ENCODE measurements at places on chromosomes 6 and 20.
A peak's percentile ranks its signal among the peaks of the same experiment; 100 is the strongest.

DNA sequence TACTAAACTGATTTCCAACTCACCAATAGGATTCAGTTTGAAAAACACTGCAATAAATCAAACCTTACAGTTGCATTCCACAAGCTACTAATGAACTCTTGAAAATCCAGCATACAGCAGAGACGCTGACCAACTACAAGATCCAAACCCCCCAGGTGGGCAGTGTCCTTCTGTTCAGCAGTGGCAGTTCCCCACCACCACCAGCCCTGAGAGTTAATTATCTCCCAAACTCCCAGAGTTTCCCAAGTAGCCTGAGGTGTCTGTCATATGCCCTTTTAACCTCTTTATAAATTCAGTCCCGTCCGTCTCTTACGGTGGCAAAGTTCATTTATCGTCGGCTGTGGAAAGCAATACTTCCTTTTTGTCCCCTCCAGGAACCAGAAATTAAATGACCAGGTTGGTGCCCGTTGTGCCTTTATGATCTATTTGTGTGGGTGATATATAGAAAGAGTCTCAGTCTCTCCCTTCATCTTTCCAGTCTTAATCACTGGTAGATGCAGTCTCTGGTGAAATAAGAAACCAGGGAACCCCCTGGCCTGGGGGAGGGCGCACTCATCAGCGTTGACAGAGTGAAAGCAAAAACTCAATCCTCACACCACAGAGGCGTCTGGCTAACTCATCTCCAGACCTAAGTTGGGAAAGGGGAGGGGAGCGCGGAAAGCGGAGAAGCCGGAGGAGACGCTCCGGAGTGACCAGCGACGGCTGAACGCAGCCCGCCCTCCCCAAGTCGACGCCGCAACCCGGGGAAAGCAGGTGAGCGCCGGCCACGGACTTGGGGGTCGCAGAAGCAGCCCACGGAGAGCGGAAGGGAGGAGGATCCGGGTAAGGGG, 717 bp downstream of the MRPL14 start:
- peak overlapping the region; percentile 88 for H3K4me3 ChIP-seq
- peak overlapping the region; percentile 91 for H3K27ac ChIP-seq
- no peaks in the 10 kb centered on the region for H3K27me3 ChIP-seq
- H3K36me3 ChIP-seq, result peaks cover 29% of the 10 kb centered on the region
- DNase-seq, result peak; percentile 88

GRCh38 chr20:835608-836045, 2.1 kb downstream of the FAM110A start:
- peaks cover 8% of the 10 kb centered on the region for H3K36me3 ChIP-seq
- peaks cover 41% of the 10 kb centered on the region for H3K4me1 ChIP-seq
- H3K4me3 ChIP-seq, result peak overlapping the region; percentile 81
- DNase-seq, result peak; percentile 57

- peak overlapping the region; percentile 42 for H3K4me3 ChIP-seq
- no peak for DNase-seq
- peaks cover 42% of the 10 kb centered on the region for H3K27me3 ChIP-seq
- H3K27ac ChIP-seq, result no peak overlapping the region
- peaks cover 8% of the 10 kb centered on the region for H3K4me1 ChIP-seq
- no peaks in the 10 kb centered on the region for H3K36me3 ChIP-seq
These were observed 1.1 kb upstream of the ZBTB46 start for GRCh38 chr20:63831993-63832686.

GRCh38 chr20:50959543-50960126, 1.0 kb downstream of the MOCS3 start:
- DNase-seq, result no peak
- H3K36me3 ChIP-seq, result peaks cover 16% of the 10 kb centered on the region
- H3K27ac ChIP-seq, result peak overlapping the region; percentile 97
- H3K4me3 ChIP-seq, result peak overlapping the region; percentile 96
- H3K4me1 ChIP-seq, result peaks cover 27% of the 10 kb centered on the region

DNA sequence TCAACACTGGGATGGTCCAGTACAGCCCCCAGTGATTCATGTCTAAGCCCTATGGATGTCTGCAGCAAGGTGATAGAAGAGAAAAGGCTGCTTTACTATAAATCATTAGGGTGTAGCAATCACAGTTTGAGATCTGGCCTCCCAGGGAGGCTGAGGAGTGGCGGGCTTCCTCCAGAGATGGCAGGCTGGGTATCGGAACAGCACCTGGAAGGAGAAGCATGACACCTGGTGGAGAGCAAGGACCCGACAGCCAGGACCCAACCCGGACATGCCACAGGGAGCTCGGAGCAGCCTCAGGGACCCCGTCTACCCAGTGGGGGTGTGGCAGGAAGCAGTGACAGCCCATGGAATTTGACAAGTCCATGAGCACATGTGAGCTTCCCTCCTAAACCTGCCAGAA, 114.8 kb upstream of the CD93 start:
- H3K4me3 ChIP-seq, result no peak overlapping the region
- no peaks in the 10 kb centered on the region for H3K36me3 ChIP-seq
- no peak overlapping the region for H3K27ac ChIP-seq
- peaks cover 16% of the 10 kb centered on the region for H3K27me3 ChIP-seq
- peaks cover 2% of the 10 kb centered on the region for H3K4me1 ChIP-seq
- DNase-seq, result no peak

DNA sequence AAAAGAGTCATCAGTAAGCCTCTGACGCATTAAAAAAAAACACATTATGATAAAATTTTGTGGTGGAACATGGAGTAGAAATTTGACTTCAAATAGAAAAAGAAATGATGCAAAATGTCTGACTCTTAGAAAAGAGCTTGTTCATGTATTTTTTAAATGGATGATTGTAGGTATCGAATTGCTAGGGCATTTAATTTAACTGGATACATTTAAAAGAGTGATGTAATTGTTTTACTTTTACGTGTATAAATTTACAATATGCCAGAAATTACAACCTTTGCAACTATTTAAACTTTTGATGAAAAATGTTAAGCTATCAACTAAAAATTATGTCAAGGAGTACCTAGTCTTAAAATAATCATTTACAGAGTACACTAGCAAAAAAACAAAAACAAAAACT, 4.5 kb upstream of the SDC4 start:
- H3K36me3 ChIP-seq, result no peaks in the 10 kb centered on the region
- H3K27me3 ChIP-seq, result no peaks in the 10 kb centered on the region
- H3K4me3 ChIP-seq, result no peak overlapping the region

- H3K36me3 ChIP-seq, result peaks cover 48% of the 10 kb centered on the region
- no peak for DNase-seq
- no peak overlapping the region for H3K27ac ChIP-seq
- no peaks in the 10 kb centered on the region for H3K27me3 ChIP-seq
These were observed 16.8 kb downstream of the TRIM26 start for GRCh38 chr6:30196376-30196775.

- DNase-seq, result peak; percentile 49
- H3K27ac ChIP-seq, result peak overlapping the region; percentile 46
- H3K4me3 ChIP-seq, result peak overlapping the region; percentile 16
- H3K4me1 ChIP-seq, result peaks cover 47% of the 10 kb centered on the region
These were observed 86.1 kb downstream of the HUS1B start for GRCh38 chr6:570825-571224.

DNA sequence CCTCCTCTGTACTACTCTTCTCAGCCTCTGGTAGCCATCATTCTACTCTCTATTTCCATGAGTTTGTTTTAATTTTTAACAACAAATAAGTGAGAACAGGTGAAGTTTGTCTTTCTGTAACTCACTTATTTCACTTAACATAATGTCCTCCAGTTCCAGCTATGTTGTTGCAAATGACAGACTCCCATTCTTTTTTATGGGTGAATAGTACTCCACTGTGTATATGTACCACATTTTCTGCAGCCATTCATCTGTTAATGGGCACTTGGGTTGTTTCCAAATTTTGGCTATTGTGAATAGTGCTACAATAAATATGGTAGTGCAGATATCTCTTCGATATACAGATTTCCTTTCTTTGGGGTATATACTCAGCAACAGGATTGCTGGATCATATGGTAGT, 73.7 kb upstream of the TNFRSF21 start:
- no peak overlapping the region for H3K4me3 ChIP-seq
- H3K27me3 ChIP-seq, result peaks cover 7% of the 10 kb centered on the region
- no peak overlapping the region for H3K27ac ChIP-seq
- H3K4me1 ChIP-seq, result no peaks in the 10 kb centered on the region
- DNase-seq, result no peak
- no peaks in the 10 kb centered on the region for H3K36me3 ChIP-seq

DNA sequence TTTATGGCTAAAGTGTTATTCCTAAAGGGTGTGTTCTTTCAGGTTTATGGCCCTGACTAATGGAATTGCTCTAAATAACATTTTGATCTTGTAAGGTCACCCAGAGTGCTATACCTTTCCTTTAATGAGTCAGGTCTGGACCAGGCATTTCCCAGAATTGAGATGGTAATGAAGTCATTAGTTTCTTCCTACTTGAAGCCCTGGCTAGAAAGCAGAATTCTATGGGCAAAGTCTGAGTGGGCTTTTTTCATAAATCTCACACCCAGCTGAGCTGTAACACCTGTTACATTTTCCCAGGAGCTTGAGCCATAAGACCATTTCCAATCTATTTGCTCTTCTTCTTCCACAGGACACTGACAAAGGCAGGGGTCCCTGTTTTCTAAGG, 122.0 kb upstream of the ID4 start:
- no peak overlapping the region for H3K27ac ChIP-seq
- no peak overlapping the region for H3K4me3 ChIP-seq
- no peak for DNase-seq
- no peaks in the 10 kb centered on the region for H3K4me1 ChIP-seq

DNA sequence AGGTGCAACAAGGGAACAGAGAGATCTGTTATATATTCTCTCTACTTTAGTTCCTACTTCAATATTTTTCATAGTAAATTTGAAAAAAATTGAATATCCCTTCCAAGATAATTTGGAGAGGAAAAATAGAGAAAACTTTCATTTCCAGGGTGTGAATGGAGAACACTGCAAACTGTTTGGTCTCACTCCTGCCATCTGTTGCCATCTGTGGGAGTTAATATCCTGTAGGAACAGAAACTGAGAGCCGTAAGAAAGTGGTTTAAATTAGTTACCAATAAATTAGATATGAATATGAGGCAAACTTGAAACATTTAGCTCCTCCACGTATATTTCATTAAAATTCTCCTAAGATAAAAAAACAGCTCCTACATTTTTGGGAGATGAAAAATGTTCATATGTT, 4.2 kb downstream of the ZNF337 start:
- no peaks in the 10 kb centered on the region for H3K27me3 ChIP-seq
- no peak for DNase-seq
- peaks cover 5% of the 10 kb centered on the region for H3K4me1 ChIP-seq

DNA sequence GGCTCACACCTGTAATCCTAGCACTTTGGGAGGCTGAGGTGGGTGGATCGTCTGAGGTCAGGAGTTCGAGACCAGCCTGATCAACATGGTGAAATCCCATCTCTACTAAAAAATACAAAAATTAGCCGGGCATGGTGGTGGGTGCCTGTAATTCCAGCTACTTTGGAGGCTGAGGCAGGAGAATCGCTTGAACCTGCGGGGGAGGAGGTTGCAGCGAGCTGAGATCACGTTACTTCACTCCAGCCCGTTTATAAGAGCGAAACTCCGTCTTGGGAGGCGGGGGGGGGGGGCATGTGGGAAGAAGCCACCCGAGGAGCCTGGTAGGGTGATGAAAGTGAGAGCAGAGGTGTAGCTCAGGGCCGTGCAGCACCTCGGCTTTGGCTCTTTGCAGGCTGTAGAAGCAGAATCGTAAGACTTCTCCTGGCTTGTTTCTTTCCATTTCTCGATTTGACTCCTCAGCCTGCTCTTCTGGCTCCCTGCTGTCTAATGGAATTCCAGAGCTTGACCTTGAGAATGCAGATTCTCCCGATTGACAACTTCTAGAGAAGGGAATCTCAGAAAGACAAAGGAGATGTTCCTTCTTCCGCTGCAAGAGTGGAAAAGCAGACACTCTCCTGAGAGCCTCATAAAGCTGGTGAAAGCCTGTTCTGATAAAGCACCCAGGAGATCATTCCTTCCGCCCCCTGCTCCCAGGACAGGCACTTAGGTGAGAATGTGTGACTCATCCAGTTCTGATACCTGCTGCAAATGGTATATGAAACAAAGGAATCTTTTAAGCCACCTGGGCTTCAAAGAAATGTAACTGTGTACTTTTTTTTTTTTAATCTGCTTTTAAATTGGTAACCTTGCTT, 26.0 kb upstream of the PPP1R16B start:
- H3K27me3 ChIP-seq, result no peaks in the 10 kb centered on the region
- peaks cover 5% of the 10 kb centered on the region for H3K36me3 ChIP-seq
- no peak for DNase-seq
- peaks cover 4% of the 10 kb centered on the region for H3K4me1 ChIP-seq
- no peak overlapping the region for H3K4me3 ChIP-seq
- H3K27ac ChIP-seq, result no peak overlapping the region

- no peak for DNase-seq
- peaks cover 17% of the 10 kb centered on the region for H3K4me1 ChIP-seq
- peak overlapping the region; percentile 86 for H3K4me3 ChIP-seq
These were observed 1.1 kb downstream of the NDRG3 start for GRCh38 chr20:36744764-36745191.

DNA sequence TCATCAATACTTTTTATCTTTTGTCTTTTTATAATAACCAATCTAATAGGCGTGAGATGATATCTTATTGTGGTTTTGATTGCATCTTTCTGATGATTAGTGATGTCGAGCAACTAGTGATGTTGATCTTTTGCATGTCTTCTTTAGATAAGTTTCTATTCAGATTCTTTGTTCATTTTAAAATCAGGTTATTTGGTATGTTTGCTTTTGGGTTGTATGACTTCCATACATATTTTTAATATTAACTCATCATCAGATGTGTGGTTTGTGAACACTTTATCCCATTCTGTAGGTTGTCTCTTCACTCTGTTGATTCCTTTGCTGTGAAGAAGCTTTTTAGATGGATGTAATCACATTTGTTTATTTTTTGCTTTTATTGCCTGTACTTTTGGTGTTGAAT, 295.8 kb downstream of the BCKDHB start:
- no peak overlapping the region for H3K4me3 ChIP-seq
- no peaks in the 10 kb centered on the region for H3K4me1 ChIP-seq
- H3K27me3 ChIP-seq, result no peaks in the 10 kb centered on the region

DNA sequence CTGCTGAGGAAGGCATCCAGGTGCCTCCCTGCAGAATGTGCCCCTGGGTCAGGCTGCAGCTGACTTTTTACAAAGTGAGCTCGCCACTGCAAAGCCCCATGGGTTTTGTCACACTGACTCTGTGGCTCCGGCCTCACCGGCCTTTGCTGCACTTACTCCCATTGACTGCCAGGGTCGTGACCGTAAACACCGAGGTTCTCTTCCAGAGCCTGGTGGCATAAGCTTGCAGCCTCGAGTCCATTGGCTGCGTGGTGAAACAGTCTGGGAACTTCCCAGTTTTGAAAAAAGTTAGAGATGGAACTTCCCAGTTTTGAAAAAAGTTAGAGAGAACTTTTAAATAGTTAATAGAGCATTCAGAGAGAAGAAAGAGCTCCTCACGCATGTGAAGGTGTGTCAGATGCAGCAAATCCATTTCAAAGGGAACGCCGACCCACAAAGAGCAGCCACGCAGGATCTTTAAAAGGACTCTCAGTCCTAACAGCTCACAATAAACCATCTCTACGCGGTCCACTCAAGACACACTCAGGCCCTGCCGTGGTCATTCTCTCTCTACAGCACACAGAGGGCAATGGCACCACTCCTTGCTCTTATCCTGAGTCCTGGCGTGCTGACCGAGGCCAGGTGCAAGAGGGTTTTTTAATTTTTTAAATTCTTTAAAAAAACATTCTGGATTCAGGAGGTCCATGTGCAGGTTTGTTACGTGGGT, 12.8 kb downstream of the RAMACL start:
- no peak overlapping the region for H3K27ac ChIP-seq
- no peaks in the 10 kb centered on the region for H3K4me1 ChIP-seq
- no peaks in the 10 kb centered on the region for H3K27me3 ChIP-seq
- H3K36me3 ChIP-seq, result no peaks in the 10 kb centered on the region
- no peak overlapping the region for H3K4me3 ChIP-seq
- DNase-seq, result no peak

- DNase-seq, result no peak
- H3K4me3 ChIP-seq, result no peak overlapping the region
- H3K36me3 ChIP-seq, result no peaks in the 10 kb centered on the region
- no peak overlapping the region for H3K27ac ChIP-seq
- no peaks in the 10 kb centered on the region for H3K4me1 ChIP-seq
These were observed 61.2 kb upstream of the NRSN1 start for GRCh38 chr6:24064832-24065231.

Data from T-helper 2 cell treated with Interferon-gamma antibody and Interleukin-4, amounts not matched to agents 5 μg/mL and 100 μg/mL, for 36 hours (primary cell).